Cerebellar cortex (tissue), 1 donor: ENCODE measurements at places on chromosomes 11 and 22.

DNA sequence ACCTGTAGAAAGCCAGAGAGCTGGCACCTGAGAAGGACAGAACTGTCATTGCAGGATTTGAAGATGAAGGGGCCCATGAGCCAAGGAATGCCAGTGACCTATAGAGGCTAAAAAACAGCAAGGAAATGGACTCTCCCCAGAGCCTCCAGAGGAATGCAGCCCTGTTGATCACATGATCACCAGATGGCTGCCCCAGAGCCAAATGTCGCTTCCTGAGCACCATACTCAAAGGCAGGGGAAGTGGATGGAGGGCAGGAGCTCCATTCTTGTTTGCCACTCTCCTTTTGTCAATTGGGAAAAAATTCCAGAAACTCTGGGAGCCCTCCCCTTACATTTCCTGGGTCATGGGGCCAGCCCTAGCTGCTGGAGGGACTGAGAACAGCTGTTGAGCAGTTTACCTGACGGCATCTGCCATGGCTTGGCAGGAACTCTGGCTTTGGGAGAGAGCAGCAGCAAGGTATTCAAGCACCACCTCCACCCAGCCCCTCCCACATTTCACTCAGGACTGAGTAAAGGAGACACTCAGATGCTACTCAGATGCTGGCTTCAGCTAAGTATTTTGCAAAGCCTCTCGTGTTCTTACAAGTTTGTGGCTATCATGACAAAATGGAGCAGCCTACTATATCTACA, 46.9 kb downstream of the DKK3 start:
- DNase-seq: no peak

DNA sequence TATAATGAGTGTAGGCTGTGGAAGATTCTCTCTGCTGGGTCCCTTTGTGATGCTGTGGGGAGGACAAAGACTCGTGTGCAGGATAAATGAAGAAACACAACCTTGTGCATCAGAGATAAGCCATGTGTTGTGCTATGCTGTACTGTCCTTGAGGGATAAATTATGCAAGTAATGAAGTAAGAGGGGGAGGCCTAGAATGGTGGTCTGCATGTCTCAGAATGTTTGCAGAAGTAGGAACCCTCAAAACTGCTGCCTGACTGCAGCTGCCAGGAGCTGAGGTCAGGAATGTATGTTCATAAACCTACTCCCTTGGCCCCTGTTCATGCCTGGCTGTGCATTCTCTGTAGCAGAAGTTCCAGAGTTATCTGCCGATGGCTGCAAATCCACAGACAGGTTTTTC, 4.6 kb upstream of the SMCO4 start:
- DNase-seq: no peak

GRCh38 chr11:134291196-134291595, 15.0 kb downstream of the GLB1L3 start:
- DNase-seq: no peak

- DNase-seq: no peak
These were observed 101.6 kb downstream of the COMMD9 start for GRCh38 chr11:36187622-36188021.

DNA sequence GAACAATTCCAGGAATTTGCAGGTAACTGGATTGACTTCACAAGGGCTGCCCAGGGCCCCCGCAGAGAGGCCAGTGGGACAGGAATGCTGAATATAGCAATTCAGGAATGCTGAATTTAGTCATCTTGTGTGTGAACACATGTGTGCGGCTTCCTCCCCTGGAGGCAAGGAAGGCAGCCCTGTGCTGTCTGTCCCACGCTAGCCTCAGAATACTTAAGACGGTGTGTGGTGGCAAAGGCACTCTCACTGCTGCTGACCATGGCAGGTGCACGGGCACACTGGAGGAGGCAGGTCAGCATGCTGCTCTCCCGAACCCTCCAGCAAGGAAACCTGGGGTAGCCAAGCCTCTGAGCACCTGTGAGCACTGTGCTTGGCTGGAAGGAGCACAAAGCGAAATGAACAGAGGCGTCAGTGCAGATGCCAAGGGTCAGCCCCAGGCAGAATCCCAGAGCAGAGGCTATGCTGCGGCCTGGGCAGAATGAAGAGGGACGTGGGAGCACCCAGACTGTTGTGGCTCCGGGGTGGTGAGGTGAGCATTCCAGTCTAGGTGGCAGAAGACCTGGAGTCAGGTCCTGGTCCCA, 2.7 kb downstream of the GNAZ start:
- DNase-seq: no peak

- no peak for DNase-seq
These were observed 421.8 kb upstream of the ANO3 start for GRCh38 chr11:25910086-25910485.

- no peak for DNase-seq
These were observed 58.1 kb upstream of the BARX2 start for GRCh38 chr11:129317571-129317970.

DNA sequence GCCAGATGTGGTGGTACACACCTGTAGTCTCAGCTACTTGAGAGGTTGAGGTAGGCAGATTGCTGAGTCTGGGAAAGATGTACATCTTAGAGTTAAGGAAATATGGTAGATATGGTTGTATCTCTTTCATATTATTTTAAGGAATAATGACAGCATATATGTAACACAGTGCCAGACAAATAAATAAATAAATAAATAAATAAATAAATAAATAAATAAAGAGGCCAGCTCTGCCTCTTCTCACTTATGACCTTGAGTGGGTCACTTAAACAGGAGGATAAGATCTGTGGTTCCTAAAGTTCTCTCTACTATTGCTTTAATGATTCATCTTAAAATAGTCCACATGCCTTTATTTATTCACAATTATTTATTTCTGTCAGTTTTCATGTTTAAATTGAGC, 890.9 kb upstream of the TENM4 start:
- DNase-seq: no peak

DNA sequence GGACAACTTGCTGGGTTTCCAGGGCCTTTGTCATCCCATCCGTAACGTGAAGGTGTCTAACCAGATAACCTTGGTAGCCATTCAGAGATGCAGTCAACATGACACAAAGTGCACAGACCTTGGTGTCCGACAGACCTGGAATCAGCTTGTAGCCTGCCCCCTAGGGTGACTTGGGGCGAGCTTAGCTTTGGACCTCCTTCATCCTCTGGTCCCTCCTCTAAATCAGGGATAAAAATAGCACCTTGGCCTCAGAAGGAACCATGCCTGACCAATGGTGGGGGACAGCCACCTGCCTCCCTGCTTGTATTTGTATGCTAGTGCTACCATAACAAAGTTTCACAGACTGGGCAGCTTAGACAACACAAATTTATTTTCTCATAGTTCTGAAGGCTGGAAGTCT, 3.7 kb downstream of the SNRPD3 start:
- DNase-seq: no peak

GRCh38 chr11:90294526-90294925, 71.7 kb upstream of the CHORDC1 start:
- no peak for DNase-seq

DNA sequence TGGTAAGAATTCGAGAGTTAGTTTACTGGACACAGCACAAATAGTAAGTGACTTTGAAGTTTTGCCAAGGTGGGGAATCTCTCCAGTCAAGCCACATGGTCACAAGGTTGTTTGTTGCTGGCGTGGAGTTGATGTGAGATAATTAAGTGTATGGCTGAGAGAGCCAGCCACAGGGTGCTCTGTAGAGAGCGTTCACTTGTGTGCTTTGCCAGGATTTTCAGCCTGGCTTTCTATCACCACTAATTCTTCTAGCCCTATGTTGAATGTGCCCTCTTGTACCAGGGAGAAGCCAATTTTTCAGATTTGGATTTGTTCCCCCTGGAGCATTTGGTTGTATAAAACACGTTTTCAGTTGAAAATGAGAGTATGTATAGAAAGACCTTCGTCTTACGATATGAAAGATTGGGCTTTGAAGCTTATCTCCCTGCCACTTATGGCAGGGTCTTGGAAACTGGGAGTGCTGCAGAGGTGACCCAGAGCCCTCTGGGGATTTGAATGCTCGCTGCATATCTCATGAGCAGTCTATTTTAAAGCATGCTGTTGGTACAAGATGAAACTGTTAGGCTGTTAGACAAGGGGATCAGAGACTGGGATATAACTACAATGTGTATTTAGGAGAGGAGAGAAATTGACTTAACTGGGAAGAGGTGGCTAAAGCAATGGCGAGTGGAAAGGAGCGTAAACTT, 28.6 kb downstream of the CSRP3 start:
- DNase-seq: no peak

GRCh38 chr11:61378713-61379313, 13.6 kb upstream of the TMEM216 start:
- no peak for DNase-seq

- no peak for DNase-seq
These were observed 8.3 kb downstream of the CLCF1 start for GRCh38 chr11:67364783-67365722.

GRCh38 chr11:105754260-105754659, 144.4 kb downstream of the GRIA4 start:
- no peak for DNase-seq

- no peak for DNase-seq
These were observed 200.5 kb downstream of the DDX10 start for GRCh38 chr11:108865406-108865805.

DNA sequence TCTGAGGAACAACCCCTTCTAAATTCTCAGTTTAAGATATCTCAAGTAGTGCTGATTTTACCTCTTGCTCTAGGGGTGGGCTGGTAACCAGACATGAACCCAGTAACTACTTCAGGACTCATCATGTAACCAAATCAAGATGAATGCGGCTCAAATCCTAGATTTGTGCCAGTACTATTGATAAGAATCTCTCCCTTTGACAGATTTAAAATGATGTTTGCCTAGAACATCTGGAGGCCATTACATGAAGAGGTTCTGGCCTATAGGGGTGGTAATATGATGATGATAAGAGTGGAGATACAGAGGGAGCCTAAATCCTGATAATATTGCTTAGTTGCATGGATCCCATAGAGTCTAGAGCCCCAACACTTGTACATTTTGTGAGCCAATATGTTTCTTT, 672.6 kb upstream of the ANO5 start:
- DNase-seq: no peak

DNA sequence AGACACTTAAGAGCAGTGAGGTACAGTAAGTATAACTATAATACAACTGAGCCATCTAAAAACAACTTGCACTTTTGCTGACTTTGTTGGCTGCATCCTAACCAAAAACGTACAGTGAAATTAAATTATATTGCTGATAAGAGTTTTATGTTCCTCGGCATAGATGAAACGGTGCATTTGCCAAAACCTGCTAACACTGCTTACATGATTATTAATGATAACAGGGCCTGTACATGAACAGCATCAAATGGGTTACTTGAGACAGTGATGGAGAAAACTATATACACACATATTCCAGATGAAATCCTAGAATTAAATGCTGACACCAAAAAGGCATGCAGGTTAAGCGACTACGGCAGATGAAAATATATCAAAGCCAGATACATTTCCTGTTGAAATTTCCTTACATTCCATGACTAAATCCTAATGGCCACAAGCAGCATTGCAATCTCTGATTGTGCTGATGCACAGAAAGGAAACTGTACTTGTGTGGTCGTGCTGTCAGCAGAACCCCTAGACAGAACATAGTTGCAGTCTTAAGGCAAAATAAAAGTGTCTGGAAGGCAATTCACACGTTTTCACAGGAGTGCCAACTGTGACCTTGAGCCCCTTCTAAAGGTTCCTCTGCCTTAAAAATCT, 143.9 kb downstream of the CADM1 start:
- DNase-seq: no peak

DNA sequence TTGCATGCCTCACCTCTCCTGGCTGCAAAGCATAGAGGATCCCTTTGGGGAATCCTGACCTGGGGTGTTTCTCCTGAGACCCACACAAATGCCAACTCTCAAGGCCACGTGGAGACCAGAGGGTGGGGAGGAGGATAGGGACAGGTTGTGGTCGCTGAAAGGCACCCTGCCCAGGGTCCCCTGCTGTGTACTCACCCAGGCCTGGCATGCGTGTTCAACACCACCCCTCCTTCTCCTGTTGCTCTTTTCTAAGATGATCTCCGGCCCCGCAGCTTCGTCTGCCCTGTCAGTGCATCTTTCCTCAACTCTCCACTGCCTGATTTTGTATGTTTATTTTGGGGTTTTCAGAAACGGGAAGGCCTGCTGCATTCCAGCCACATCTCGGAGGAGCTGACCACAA, 44.6 kb upstream of the PARVG start:
- no peak for DNase-seq

- no peak for DNase-seq
These were observed 429 bp downstream of the PGGHG start for GRCh38 chr11:289398-289711.

DNA sequence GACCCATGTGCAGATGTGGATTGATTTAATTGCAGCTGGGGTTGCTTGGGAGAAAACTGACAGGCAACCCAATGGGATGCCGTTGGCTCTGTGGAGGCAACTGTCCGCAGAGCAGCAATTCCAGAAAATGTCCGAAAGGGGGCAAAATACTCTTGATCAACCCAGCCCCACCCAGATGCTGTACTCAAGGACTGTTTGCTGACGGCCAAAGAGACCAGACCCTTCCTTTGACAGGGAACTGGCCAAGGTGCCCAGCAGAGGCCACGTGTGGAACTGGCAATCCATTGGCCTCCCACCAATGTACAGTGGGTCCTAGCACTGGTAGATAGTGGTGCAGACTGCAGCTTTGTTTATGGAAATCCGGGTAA, 29.7 kb upstream of the KCNA4 start:
- DNase-seq: peak; percentile 6

DNA sequence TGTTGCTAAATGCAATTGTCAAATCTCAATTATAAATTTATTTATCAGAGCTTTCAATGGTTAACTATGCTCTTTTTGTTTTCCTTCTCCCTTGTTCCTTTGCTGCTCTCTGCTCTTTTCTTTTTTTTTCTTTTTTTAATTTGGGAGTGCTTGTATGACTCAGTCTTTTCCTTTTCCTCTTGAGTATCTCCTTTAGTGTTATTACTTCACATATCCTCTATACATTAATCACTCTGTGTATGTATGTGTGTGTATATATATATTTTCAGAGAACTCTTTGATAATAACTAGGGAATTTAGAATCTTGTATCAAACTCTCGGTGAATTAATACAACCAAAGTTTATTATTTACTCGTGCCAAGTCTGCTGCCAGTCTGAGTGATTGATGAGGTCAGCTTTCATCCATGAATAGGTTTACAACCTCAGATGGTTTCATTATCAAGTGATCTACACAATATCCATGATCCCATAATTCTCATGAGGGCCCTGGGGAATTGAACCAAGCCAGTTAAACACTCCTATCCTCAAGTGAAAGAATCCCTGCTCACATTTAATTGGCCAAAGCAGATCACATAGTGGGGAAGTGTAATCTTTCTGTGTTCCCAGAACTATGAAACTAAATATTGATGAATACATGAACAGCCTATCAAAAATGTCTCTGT, 743.4 kb upstream of the CNTN5 start:
- no peak for DNase-seq

GRCh38 chr11:114061048-114061680, 1.7 kb downstream of the ZBTB16 start:
- peak; percentile 61 for DNase-seq

GRCh38 chr11:43975629-43976028, 33.2 kb downstream of the C11orf96 start:
- DNase-seq: no peak
